ENCODE measurements at places on chromosomes 4 and X. TPM values are rescaled to one million over a fixed set of nuclear protein-coding genes. Genes with fewer than 3 reads are reported as not detected.

The GLOD5 gene
- not detected for total RNA-seq

The AKAP4 gene
- total RNA-seq, result not detected

DNA sequence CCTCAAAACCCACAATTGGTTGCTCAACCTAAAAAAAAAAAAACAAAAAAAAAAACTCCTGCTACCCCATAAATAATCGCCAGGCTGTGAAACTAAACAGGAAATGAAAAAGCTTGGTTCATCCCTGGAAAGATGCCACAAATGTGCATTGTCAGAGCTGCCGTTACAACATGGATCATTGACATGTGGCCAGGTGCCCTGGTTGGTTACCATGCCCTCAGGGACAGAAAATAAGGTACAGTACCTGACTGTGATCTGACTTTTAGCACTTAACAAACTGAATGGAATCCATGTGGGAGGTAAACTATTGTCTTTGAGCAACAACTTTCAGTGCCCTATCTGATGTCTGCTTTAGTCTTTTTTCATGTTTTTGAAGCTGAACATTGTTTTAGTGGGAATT is 118.0 kb upstream of the RPL34 start:
- DNase-seq, result no peak

- DNase-seq, result no peak
These were observed 18.5 kb downstream of the ETNPPL start for GRCh38 chr4:108744307-108744706.

DNA sequence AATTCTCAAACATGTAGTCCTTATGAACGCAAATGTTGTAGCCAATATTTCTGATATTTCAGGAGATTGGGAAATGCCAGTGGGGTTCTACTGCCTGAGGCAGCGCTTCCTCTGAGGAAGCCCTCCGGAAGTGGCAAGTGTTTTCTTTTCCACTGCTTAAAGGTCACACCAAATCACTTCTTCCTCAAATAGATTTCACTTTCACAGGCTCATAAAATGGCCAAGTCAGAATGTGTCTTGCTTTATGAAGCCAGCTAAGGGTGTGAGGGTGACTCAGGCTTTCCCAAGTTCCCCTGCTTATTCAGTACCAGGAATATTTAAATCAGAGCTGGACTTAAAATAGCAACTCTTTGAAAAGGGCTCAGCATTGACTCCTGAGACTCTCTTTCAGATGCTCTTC is 514.2 kb upstream of the DIPK2B start:
- DNase-seq, result no peak

DNA sequence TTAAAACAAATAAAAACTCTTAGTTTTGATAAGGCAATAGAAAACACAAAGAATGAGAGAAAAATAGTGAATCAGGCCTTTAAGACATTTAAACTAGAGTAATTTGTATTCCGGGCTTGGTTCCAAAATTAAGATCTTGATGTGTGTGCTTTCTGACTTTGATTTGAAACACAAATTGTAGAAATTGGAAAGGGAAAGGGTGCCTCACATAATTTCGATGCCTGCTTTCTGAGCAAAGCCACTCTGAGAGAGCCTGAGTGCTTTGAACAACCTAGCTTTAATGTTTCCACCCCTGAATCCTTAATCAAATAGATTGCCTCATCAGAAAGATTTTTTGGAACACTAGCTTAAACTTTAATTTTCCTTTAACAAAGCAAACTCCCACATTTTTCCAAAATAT is 666.8 kb downstream of the PCDH18 start:
- no peak for DNase-seq

GRCh38 chr4:140326395-140326993 is 47.0 kb upstream of the SCOC start:
- DNase-seq, result no peak

GRCh38 chr4:140271553-140271952 is 101.9 kb upstream of the SCOC start:
- DNase-seq, result no peak

DNA sequence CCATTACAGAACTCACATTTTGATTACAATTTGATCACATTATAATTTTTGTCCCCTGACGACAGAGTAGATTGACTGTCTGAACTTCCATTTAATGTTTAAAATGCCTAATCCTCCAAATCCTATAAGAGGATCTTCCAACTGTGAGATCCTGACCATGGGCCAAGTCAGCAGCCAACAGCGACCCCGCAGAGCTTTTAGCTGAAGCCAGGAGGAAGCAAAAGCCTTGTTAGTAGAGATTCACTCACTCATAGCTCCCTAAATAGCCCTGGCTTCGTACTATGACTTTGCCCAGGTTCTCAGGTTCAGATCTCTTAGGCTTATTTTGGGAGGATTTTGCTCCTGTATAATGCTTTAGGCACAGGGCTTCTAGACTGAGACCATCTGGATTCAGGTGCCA is 413.1 kb downstream of the NKX6-1 start:
- no peak for DNase-seq

DNA sequence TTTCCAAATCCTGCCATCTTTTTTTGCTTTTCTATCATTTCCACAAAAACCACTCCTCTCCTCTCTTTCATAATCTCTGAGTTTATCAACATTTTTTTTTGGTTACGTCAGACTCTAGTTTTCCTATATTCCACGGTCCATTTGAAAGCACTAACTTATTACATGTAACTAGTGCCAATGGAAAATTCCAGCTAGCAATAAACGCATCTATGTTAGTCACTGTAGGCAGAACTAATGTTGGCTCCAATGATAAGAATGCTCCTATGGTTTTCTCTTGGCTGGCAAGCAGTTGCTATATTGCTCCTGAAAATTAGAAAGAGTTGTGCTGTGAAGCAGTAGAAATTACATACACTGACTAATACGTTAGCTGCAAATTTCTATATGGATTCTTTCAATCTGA is 634.6 kb upstream of the FTHL17 start:
- DNase-seq, result no peak

DNA sequence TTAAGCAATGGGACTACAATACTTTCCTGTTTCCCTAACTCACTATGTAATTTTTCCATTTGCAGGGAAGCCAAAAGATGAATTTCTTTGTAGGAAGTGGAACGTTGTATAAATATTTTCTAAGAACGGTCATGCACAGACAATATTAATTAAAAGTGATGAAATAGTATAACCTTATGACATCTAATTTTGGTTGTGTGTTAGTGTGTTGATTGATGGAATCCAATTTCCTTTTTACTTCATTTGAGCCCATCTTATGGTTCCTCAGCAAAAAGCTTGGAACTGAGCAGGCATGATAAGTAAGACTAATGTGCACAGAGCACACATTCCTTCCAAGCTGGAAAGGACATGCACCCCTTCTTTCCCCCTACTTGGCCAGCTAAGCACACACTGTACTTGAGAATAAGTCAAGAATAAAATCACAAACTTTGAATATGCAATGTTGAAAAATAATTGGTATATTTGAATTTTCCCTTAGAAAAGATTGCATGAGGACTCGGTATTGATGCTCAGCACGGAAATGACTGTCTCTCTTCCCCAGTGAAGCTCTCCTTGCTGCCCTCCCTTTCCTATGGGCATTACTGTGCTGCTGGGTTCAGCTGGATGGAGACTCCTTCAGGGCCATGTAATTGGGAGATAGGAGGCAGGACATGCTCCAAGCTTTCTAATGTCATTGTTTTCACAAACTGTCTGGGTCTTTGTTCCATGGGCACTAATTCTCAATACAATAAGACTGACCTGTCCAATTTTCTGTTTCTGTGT is 19.2 kb upstream of the PDLIM3 start:
- DNase-seq, result no peak

DNA sequence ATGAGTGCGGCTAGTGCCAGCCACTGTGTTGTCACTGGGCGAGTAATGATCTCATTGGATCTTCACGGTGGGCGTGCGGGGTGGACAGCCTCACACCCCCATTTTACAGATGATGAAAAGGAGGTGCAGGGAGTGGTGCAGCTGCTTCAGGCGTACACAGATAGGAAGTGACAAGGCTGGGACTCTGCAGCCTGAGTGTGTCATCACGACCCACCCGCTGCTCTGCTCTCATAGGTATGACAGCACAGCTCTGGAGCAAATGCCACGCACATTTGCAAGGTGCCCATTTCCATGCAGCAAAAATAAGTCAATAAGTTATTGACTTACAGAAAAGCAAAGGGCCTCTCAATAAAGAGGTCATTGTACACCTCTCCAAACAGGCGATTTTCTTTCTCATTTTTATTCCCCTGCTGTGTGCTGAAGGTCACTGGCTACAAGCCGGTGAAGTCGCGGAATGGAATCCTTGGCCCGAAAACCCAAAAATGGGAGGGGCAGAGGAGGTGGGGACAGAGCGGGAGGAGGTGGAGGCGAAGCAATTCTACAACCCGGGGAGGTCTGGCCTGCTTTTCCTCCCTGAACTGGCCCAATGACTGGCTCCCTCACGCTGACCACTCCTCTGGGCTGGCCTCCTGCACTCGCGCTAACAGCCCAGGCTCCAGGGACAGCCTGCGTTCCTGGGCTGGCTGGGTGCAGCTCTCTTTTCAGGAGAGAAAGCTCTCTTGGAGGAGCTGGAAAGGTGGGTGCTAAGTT is at the start of gene SOD3:
Gene SOD3 (plus strand): TSS at position 658 of the 750 bp plus-strand sequence. CDS start 3,949 bp downstream, outside the sequence.
- DNase-seq, result no peak

The TMEM255A gene
- total RNA-seq, result 3.9 TPM

The TMEM31 gene
- total RNA-seq, result not detected

DNA sequence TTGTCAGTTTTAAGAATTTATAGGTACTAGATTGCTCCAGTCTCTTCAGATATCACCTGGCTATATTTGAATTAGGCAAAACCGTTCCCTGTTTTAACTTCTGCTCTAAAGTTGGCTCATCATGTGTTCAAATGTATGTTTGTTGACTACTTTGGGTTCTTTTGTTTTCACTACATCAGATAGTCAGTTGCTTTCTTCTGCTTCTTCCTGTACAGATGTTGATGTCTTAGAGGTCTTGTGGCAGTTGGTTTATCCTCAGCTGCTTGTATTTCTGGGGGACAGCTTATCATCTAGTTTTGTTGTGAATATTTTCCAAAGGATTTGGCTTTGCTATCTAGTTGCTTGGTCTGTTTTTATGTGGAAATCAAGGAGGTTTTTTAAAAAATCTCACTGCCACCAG is 28.0 kb downstream of the TBC1D19 start:
- no peak for DNase-seq

DNA sequence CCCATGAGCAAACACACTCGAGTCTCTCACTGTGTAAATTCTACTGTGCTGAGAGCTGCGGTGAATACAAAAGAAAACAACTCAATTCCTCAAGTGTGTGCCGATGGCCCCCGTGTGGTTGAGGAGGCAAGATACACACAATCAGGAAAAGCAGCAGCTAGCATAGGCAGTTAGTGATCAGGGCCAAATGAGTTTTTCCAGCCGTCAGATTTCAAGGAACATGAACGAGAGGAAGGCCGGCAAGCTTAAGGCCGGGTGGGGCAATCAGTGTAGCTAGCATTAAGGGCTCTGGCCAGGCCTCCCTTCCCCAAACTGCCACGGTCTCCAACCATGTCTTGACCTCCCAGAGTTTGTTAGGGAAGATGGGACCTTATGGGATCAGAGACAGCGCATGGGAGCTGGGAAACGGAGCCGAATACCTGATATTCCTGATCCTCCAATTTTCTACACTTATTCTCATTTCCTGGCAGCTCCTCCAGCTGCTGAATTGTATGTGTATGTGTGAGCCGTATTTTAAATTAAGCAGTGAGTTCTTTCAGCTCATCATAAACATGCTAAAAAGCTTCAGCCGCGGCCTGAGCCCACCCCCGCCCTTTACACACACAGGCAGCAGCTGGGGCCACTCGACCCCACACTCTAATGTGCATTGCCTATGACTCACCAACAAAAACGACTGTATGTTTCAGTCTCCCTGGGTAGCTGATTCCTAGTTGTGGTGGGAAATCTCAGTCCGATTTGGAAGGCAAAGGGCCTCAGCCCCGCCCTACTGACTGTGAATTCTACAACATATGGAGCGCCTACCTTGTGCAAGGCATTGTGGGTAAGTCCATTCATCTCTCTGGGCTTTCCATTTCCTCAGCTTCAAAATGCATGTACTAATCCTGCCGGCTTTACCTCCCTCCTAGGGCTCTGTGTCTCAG is 59.9 kb downstream of the RTL9 start:
- no peak for DNase-seq

GRCh38 chr4:11881947-11882346 is 453.3 kb upstream of the HS3ST1 start:
- DNase-seq, result no peak

DNA sequence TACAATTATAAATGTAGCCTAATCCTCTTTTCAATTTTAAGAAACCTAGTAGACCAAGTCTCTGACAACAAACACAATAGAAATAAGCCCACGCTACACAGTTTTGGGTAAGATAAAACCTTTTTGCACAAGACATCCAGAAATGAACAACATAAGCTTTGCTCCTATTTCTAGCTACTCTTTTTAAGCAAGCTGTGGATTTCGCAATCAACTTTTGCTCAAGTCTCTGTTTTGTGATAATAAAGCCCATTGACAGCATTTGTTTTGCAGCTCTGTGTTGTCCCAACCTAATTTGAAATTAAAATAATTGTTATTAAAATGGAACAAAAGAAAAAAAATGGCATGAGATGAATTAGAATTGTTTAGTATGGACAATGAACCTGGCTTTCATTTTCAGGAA is 287.9 kb upstream of the PUDP start:
- DNase-seq, result no peak

DNA sequence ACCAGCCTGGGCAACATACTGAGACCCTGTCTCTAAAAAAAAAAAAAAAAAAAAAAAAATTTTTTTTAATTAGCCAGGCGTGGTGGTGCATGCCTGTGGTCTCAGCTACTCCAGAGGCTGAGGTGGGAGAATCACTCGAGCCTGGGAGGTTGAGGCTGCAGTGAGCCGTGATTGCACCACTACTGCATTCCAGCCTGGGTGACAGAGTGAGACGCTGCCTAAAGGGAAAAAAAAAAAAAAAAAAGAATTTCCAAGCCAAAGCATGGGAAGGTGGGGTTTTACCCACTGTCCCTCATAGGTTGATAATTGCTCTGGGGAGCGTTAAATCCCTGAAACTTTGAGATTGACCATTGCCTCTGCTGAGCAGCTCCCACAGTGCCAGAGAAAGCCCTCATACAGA is 427.5 kb downstream of the BCOR start:
- no peak for DNase-seq

DNA sequence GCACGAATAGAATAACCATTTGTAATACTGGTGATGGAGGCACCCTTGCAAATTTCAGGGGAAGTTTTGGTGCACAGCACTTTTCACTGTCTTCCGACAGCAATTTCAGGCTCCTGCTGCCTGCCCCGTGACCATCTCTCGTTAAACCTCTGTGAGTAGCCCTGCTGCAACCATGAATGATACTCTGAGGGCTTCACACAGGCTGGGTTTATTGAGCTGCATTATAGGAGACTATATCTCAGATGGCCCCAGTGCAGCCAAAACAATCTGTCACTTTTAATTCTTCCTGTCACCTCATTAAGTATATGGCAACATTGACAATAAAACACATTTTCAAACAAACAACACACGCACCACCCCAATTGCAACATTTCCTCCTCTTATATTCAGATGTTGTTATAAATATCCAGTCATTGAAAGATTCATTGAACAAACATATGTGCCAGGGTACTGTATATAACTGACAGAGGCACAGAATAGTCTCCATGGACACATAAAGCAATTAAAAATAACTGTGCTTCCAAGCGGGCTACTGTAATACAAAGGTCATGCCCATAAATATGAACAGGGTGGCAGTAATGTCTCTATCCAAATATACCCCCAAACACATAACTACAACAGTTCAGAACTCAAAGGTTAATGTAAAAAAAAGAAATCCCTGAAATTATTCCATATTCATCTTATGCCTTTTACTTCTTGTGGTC is 477.0 kb downstream of the GBA3 start:
- no peak for DNase-seq

The NSUN7 gene
- 1.1 TPM for total RNA-seq

All from omental fat pad (tissue), 4 donors.